ENCODE measurements at places on chromosomes 1 and 21. TPM values are rescaled to one million over a fixed set of nuclear protein-coding genes. Genes with fewer than 3 reads are reported as not detected.

Gene IGSF9
- not detected for total RNA-seq

Gene AADACL4
- total RNA-seq: 0.83 TPM

Gene CD58
- total RNA-seq: 7.3 TPM

Gene LORICRIN
- not detected for total RNA-seq

Gene ESRRG
- total RNA-seq: not detected

Gene SPATA1
- total RNA-seq: 0.71 TPM

Gene FCMR
- 0.09 TPM for total RNA-seq

Gene NLRP3
- 0.09 TPM for total RNA-seq

Gene FCER1A
- not detected for total RNA-seq

Gene IL19
- total RNA-seq: not detected

Gene TNFRSF8
- total RNA-seq: 0.28 TPM

Gene OR2W3
- total RNA-seq: not detected

Gene SLC6A17
- 0.09 TPM for total RNA-seq

Gene LCA5L
- total RNA-seq: 1.6 TPM

Gene ERG
- total RNA-seq: 0.28 TPM

Gene KRTAP21-2
- not detected for total RNA-seq

Gene THEM5
- total RNA-seq: not detected

Gene LRRC38
- total RNA-seq: 0.28 TPM

Gene SLC45A1
- 2.0 TPM for total RNA-seq

Gene DISP1
- total RNA-seq: 3.1 TPM

Gene PRAMEF17
- not detected for total RNA-seq

Gene AADACL3
- total RNA-seq: not detected

Gene CCDC181
- 0.14 TPM for total RNA-seq
